Right hindlimb (tissue), 1 donor: ENCODE measurements at places on chromosomes 3 and 15.

DNA sequence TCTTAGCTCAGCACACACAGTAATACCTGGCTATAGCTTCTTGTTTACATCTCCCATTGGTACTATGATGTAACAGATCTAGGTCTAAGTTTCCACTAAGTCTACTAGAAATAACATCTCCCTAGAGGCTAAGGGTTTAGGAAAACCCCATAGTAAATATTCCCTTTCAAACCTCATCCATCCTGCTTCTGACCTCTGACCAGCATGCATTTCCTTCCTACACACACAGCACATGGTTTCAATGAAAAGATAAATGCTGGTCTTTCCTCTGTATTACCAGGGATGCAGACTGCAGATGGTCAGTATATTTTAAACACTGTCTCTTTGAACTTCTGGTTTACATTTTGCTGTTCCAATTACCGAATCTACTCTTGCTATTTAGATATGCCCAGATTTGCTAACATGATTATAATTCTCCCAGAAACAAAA lies 96.6 kb downstream of the EFL1 start:
- no peak for DNase-seq

- DNase-seq, result no peak
These were observed 7.4 kb upstream of the CHRNA3 start for GRCh38 chr15:78628227-78628626.

DNA sequence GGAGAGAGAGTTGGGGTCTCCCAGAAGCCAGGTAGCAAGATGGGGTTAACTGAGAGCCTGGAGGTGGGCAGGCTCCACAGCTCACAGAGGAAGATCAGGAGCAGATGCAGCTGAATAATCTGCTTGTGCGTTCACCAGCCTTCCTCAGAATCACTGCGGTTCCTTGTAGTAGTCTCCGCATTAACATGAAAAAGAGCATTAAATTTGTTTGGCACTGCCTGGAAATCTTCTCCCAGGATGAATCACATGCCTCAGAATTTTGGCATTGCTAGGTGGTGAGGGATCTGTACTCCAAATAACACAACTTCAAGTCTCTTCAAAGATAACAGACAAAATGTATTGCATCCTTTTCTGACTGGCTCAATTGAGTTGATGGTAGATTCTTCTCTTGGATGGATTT lies 700.6 kb upstream of the ARRDC4 start:
- DNase-seq, result no peak

GRCh38 chr3:99764377-99764776 lies 53.3 kb upstream of the CMSS1 start:
- DNase-seq, result no peak

- DNase-seq, result no peak
These were observed 224.1 kb downstream of the TPRG1 start for GRCh38 chr3:189395825-189396224.

- no peak for DNase-seq
These were observed 243.3 kb downstream of the FAM43A start for GRCh38 chr3:194928831-194929577.

DNA sequence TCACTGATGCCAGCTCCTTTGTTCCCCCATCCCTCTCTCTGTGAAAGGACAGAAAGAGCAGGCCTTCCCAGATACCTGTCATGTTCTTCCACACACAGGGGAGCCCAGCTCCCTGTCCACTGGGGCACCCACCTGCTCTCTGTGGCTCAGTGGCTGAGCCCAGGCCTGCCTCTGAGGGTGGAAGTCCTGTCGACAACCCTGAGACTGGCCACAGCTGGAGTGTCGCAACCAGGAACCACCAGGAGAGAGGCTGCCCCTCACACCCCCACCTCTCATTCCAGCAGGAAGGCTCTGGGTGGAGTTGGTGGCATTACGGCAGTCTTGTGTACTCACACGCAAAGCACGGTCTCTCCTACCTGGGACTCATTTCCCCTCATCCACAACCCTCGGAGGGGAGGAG lies 66.3 kb downstream of the MEGF11 start:
- DNase-seq, result no peak

- DNase-seq, result no peak
These were observed 48.2 kb downstream of the ATR start for GRCh38 chr3:142530296-142530695.

DNA sequence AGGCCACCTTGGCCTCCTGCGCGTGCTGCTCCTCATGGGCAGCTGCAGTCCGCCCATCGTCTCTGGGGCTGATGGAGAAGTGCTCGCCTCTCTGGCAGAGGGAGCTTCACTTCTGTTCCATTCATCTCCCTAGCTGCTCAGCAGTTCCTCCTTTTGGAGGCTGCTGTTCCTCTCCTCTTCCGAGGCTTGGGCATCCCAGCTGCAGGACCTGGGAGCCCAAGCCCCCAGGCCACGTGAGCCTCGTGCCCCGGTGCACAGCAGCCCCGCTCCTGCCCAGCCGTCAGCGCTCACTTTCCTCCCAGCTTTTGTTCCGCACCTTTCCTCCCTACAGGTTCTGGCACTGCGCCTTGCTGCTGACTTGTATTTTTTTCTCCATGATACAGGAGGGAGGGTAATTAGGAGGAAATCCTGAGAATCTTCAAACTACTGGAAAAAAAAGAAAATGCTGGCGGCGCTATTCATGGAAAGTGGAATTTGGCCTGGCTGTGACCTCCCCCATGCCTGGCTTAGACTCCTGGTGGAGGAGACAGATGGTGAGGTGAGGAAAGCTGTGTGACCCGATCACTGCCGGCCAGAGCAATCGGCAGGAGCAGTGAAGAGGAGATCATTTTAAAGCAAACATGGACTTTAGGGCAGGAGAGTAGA lies 210.1 kb downstream of the CHST2 start:
- peak; percentile 74 for DNase-seq

- DNase-seq, result no peak
These were observed 71.2 kb downstream of the GABRG3 start for GRCh38 chr15:27042230-27042629.

GRCh38 chr3:5188419-5189221 lies 1.1 kb downstream of the EDEM1 start:
- DNase-seq, result peak; percentile 32

DNA sequence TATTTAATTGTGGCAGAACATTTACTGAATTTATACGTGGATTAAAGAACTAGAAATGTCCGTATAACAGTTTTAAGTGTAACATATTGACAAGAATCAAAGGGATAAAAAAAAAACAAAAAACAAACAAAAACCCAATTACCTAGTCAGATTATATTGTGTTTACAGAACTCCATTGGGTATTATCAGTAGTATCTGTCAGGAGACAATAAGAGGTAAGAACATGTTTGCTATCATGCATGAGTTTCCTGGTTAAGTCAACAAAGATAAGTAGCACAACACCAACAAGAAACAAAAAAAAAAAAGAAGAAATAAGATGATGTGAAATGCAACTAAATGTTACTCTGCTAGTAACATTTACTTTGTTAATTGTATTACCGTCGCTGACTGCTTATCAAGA lies 570.6 kb downstream of the ZBBX start:
- no peak for DNase-seq

DNA sequence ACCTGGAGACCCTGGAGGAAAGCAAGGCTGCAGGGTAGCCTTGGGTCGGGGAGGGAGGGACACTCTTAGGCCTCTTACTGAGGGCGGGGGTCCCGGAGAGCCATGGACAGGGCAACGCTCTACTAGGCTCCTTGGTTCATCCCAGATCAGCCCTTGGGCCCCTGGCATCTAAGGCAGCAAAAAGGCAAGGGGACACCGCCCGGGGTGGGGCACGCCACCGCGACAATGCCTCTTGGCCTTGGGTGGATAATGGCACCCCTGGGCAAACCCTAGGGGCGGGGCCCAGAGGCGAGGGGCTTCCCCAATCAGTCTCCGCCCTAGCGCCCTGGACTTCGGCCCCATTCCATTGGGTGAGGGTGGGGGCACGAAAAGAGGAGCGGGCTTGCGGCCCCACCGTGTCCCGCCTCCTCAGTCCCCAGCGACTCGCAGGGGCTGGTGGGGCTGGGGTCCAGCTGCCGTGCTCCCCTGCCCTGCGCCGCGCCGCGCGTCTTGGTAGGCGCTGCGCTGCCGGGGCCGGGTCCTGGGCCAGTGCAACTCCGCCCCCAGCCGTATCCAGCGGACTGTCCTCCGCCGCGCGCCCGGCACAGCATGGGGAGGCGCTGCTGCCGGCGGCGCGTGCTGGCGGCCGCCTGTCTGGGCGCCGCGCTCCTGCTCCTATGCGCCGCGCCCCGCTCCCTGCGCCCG lies at the start of gene CHST13:
Gene CHST13, plus strand, starts transcription at position 411 of the 684 bp plus-strand sequence. Its CDS starts 178 bp downstream, at position 589.
- DNase-seq, result peak; percentile 66

GRCh38 chr3:78867409-78868372 lies 900.1 kb downstream of the ROBO1 start:
- DNase-seq, result no peak

GRCh38 chr3:15256861-15257341 lies 50.9 kb downstream of the CAPN7 start:
- DNase-seq, result no peak

DNA sequence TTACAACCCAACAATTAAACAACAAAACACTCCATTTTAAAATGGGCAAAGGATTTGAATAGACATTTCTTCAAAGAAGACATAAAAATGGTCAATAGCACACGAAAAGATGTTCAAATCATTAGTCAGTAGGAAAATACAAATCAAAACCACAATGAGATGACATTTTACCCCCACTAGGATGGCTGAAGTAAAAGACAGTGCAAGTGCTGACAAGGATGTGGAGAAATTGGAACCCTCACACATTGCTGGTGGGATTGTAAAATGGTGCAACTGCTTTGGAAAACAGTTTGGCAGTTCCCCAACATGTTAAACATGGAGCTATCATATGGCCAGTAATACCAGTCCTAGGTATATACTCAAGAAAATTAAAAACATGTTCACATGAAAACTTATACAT lies 11.6 kb downstream of the GALNT15 start:
- no peak for DNase-seq

DNA sequence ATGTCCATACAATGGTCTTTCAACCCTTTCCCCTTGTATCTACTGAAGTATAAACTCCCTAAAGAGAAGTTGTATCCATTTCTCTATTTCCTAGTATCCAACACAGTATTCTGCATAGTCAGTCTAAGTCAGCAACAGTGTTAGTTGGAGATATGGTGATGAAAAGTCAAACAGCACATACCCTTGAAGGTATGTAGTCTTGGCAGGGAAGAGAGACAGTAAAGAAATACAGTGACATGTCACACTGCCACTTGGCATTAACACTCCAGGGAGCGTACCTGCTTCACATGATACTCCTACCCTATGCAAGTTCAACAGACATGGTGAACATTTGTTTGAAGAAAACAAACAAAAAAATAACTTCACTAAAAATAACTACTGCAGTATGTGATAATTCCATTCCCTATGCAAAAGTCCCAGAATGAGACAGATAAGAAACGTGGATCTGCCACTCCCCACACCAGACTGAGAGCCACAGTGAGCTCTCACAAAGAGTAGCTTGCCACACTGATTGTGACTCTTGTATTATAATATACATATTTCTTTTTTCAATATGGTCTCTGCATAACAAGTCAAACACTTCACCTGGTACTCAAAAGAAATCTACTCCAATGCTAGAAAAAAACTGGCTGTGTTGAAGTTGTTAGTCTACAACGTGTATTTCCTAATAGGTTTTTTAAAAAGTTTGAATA lies 5.9 kb downstream of the PDCD10 start:
- DNase-seq, result no peak

GRCh38 chr3:81451611-81452010 lies 309.8 kb downstream of the GBE1 start:
- no peak for DNase-seq

DNA sequence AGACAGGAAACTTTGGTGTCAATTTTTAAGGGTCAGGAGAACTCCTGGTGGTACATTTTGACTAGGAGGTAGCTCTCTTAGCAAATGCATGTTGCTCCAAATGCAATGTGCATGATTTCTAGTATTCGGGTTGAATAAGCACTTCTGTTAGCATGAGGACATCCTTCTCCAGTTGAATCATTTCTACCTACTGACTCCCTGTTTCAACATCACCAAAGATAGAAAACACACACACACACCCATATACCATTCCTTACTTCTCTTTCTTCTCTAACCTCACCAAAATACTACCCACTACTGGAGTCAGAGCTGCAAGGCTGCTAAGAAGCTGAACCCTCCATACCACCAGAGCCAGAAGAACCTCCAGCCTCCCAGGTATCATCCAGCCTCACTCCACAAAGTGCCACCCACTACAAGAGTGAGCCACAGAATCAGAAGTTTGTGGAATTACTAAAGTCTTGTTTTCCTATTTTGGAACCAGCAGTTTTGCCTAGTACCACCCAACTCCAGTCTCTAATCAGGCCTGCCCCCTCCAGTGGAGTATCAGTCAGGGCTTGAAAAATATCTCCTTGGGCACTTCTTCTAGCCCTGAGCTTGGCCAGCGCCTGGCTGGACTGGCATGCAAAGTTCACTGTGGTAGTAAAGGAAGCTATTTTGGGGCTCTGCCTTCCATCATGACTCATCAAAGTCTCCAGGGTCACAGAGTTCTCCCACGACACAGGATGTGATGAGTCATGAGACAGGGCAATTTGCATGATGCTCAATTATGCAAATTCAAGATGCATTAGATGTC lies 110.3 kb downstream of the CYP19A1 start:
- no peak for DNase-seq

- no peak for DNase-seq
These were observed 19.9 kb downstream of the RBPMS2 start for GRCh38 chr15:64755427-64755940.

DNA sequence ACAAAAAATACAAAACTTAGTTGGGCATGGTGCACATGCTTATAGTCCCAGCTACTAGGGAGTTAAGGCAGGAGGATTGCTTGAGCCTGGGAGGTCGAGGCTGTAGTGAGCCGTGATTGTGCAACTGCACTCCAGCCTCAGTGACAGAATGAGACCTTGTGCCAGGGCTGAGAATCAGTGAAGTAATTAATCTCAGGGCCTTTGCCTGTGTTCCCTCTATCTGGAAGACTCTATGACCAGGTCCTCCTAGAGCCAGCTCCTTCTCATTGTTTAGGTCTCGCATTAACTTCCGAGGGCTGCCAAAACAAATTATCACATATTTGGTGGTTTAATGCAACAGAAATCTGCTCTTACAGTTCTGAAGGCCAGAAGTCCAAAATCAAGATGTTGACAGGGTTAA lies 41.4 kb upstream of the FLNB start:
- no peak for DNase-seq

- DNase-seq, result peak; percentile 44
These were observed 4.8 kb upstream of the FBXW12 start for GRCh38 chr3:48367201-48367600.

- DNase-seq, result no peak
These were observed 24.9 kb upstream of the SENP5 start for GRCh38 chr3:196842567-196843434.

GRCh38 chr3:21750831-21751391 lies at the start of gene ZNF385D:
TSS of gene ZNF385D (minus strand) at chr3:21751210. CDS start at chr3:21750916, 294 bp downstream.
- DNase-seq, result peak; percentile 90

- no peak for DNase-seq
These were observed 276.6 kb upstream of the CFAP20DC start for GRCh38 chr3:59326246-59327024.

- DNase-seq, result peak; percentile 93
These were observed at the start of gene DMXL2 for GRCh38 chr15:51622604-51623370. TSS of gene DMXL2 (minus strand) at chr15:51622771. CDS start at chr15:51622545, 226 bp downstream.

GRCh38 chr3:57160765-57161538 lies 4.2 kb downstream of the IL17RD start:
- peak; percentile 64 for DNase-seq

DNA sequence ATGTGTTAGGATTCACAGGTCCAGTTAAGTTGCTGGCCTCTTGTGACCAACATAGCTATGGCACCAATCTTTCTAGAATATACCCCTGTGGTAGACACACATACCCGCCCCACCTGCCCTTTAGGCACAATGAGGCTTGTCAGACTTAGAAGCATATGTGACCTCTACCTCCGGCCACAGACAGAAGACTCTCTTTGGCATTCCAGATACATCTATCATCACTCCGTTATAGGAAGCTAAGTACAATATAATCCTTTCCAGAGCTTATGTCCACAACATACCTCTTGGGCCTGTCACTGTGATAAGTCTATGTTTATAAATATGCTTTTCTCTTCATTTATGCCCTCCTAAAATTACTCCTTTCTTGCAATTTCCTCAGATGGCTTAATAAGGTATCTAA lies 39.8 kb downstream of the CD47 start:
- no peak for DNase-seq
